ENCODE measurements at places on chromosomes 3 and 15.

GRCh38 chr3:11808231-11808630 is 38.5 kb downstream of the TAMM41 start:
- DNase-seq, result no peak

DNA sequence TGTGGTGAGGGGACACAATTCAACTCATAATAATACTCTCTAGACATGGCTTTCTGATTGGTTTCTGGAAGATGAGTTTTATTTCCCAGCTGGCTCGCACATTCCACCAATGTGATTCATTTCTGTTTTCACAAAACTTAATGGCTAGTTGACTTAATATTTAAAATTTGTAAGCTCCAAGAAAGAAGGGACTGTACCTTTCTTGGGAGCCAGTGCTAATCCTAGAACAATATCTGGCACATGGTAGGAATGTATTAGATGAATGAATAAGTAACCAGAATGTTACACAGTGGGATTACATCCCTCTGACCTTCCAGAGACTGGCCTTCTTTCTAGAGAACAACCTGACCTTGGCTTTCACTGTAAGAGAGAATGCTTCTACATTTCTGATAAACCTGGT is 262.8 kb downstream of the RORA start:
- no peak for DNase-seq

DNA sequence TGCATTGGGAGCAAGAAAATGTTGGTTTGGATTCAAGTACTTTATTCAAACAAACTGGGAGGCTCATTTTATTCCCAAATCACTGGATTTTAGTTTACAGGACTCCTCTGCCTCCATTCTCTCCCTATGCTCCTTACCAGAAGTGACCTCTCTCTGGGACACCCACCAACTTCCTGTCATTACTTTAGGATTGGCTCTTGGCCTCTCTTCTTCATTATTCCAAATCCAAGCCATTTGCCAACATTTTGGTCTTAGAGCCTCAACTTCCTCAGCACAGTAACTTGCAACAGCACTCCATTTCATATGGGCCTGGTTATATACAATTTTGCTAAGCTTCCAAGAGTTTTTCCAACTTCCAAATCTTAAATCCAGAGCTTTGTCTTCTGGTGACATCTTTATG is 432.1 kb downstream of the NR2F2 start:
- no peak for DNase-seq

GRCh38 chr3:49634736-49635135 is 39.4 kb upstream of the APEH start:
- no peak for DNase-seq

- no peak for DNase-seq
Measured at GRCh38 chr15:42157981-42158765, 1.7 kb upstream of the PLA2G4F start.

- DNase-seq, result no peak
Measured at GRCh38 chr3:187039100-187039722, 100.1 kb downstream of the RPL39L start.

DNA sequence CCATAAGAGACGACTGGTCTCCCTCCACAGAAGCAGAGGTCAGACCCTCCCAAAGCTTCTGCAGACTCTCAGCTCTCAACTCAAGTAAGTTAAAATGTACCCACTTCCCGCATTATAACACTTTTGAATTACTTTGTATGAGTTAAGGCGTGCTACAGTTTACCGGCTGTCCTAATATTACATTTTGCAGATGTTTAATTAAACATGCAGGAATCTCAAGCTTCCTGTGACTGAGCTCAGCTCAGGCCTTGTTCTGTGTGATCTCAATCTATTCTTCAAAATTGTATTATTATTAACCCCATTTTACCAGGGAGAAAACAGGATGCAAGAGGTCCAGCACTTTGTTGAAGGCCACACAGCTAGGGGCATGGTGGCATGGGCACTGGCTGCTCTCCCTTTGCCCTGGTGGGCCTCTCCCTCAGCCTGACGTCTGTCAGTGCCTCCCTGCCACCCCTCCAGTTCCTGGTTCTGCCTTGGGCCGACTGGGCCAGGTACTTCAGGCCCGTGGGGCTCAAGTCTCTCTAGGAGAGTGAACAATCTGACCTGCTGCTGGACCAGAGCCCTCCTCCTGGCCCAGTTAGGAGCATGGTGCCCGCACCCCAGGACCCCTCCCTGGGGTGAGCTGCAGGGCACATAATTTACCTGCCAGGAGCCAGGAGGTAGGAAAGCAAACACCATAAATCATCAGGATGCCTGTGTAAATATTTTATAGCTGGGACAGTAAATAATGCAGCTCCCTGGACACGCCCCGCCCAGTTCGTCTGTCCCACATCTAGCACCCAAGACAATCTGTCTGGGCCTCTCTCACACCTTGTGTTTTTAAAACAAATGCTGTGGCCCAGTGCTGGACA is 14.9 kb upstream of the RFT1 start:
- DNase-seq, result no peak

- DNase-seq, result no peak
Measured at GRCh38 chr3:40258555-40258954, 51.0 kb upstream of the EIF1B start.
